ENCODE measurements at places on chromosomes 5 and 9.

GRCh38 chr5:83436276-83436675 is 35.3 kb upstream of the VCAN start:
- no peak for DNase-seq

- no peak for DNase-seq
Measured at GRCh38 chr9:456365-456764, 241.7 kb downstream of the DOCK8 start.

- DNase-seq, result no peak
Measured at GRCh38 chr9:127892831-127893230, 6.6 kb downstream of the ST6GALNAC6 start.

DNA sequence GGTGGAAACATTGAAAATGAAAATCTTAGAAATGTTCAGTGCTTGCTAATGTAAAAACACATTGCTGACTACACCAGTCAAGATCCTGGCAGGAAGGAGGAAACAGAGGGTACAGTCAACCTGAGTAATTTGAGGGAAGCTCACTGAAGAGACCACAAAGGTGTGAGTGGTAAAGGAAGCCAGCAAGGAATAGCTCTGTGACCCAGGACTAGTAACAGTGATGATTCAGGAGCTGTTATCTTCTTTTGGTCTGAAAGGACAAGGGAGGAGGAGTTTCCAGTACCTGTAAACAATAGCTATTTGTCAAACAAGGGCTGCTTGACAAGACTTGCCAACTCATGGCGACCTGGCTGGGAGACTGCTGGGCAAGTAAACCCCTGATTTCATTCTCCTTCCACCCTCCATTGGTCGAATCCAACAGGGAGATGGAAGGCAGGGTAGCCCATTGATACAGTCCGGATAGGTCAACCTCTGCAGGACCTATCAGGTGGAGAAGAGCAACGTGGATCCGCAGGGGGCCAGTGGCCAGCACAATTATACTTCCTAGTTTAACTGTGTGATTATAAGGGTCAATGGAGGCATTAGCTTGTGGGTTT is 68.1 kb downstream of the MAMDC2 start:
- no peak for DNase-seq

- no peak for DNase-seq
Measured at GRCh38 chr5:96588539-96588938, 73.6 kb upstream of the CAST start.

DNA sequence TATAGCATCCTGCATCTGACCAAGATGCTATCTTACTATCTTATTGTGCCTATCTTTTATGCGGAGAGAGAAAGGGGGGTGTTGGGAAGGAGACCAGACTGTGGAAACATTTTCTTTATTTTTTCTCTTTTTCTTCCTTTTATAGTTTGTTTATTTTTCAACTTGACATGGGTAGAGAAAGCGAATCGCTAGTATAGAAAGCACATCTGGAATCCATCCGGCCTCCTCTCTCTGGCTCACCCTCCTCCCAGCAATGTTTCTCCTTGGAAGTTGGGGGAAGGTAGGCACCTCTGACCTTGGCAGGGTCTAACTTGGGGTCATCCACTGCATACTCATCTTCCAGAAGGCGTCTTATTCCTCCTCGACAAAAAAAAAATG is 3.9 kb downstream of the S1PR3 start:
- DNase-seq, result no peak

GRCh38 chr5:40841068-40841805 is at the start of gene CARD6:
CARD6 (plus strand) TSS chr5:40841367; CDS start chr5:40841383, 16 bp downstream.
- DNase-seq, result no peak

DNA sequence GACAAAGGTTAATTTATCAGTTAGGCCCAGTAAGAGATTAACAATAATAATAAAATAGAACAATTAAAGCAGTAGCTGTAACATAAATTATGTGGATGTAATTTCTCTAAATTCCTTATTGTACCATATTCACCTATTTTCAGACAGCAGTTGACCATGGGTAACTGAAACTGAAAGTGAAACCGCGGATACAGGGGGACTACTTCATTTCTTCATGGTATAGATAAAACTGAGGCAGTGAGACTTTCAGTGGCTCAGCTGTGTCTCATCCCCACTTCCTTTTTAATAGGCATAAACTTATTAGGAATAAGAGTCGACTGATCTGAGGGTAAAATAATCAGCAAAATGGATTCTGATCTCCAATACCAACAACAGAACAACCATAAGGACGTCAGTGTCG is 174.0 kb upstream of the WWC1 start:
- no peak for DNase-seq

- DNase-seq, result no peak
Measured at GRCh38 chr9:121593066-121593465, 58.4 kb upstream of the DAB2IP start.

DNA sequence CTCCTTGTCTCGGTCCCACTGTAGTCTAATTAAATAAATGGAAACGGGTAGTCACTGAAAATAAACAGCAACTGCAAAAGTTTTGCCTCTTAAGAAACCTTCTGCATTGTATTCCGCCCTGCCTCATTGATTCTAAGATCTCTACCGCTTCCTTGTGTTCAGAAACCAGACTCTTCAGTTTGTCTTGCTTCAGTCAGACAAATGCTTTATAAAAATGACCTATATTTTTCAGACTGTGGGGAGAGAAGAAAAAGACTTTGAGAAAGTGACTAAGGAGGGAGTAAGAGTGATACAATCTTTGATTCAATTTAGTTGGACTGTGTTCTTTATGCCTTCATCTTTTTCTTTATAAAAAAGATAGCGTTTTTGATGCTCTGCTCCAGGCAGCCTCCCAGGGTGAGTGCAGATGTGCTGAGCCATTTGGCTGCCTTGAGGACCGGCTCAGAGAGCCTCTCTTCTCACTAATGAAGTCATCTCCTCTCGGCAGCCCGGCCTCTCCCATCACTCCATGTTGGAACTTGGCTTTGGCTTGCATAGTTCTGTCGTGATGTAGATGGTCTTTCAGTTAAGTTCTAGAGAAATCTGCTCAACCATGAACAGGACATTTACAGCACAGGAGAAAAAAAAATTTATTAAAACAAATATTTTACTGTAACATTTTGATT is 4.0 kb upstream of the VCAN start:
- DNase-seq, result no peak

GRCh38 chr9:88536951-88537760 is 2.2 kb downstream of the NXNL2 start:
- no peak for DNase-seq

GRCh38 chr9:97348871-97349270 is 41.4 kb downstream of the CCDC180 start:
- no peak for DNase-seq

DNA sequence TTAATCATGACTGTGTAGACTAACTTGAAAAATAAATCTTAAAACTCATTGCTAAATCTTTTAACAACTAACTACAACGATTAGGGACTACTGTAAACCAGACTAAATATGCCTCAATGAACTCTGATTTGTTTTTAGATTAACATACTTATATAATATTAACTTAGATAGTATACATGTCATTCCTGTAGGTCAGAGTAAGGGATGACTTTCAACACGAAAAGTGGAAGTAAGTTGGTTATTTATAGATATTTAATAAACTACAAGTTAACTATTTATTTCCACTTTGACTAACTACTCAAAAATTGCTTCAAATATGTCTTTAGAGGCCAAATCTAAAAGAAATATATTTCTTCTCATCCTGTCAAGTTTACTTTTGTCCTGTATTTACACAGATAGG is 795.6 kb downstream of the PTPRD start:
- no peak for DNase-seq

DNA sequence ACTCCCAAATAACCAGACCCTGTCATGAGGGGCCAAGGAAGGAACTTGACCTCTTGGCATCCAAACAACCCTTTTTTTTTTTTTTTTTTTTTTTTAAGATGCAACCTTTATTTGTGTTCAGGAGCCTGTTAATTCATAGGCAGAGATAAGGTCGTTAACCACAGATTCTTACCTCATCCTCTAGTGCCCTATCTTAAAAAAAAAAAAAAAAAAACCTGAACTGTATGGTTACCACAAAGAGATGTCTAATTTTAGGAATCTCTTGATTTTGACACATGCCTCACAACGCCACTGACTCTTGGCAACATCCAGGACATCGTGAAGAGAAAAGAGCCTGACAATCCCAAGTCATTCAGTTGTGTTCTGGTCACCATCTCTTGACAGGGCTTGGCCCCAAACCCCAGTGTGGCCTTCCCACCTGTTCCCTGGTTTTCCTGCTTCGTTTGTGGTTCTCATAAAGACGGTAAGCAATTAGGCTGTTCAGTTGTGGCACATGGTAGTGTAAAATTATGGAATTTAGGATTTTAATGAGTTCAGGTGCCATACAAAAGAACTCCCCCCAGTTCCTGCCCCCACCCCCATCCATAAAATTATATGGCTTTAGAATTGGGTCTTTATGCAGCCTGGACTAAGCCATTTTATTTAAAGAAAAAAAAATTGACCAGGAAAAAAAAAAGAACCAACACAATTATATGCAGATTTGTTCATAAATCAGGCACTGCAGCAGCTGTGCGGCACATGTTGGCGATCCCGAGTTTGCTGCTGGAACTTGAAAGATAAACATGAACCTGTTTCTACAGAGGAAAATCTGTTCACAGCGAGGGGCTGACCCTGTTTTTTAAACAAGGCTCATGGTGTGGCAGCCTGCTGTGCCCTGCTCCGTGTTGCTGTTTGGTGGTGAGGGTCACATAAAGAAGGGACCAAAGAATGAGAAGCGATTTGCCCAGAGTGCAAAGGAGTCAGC is 267.8 kb upstream of the CLINT1 start:
- no peak for DNase-seq

GRCh38 chr5:180915924-180916323 is 17.0 kb downstream of the BTNL8 start:
- no peak for DNase-seq

DNA sequence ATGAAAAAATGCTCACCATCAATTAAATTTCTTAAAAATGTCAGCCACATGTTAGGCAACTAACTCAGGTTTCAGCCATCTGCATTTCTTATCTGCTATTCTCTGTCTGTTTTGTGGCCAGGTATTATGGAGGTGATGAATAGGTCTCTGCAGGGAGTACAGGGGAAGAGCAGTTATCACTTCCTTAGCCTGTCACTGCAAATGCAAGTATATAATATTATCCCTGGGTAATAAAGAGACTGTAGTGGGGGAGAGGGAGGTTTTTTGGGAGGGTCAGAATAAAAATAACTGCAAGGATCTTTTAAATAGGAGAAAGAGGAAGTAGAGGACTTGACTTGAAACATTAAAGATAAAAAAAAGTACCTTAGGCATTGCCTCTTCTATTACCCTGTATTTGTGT is 49.6 kb upstream of the PTGER4 start:
- no peak for DNase-seq

GRCh38 chr5:12876541-12877298 is 972.5 kb upstream of the CTNND2 start:
- DNase-seq, result no peak

- no peak for DNase-seq
Measured at GRCh38 chr5:90902651-90903386, 344.2 kb downstream of the ADGRV1 start.

DNA sequence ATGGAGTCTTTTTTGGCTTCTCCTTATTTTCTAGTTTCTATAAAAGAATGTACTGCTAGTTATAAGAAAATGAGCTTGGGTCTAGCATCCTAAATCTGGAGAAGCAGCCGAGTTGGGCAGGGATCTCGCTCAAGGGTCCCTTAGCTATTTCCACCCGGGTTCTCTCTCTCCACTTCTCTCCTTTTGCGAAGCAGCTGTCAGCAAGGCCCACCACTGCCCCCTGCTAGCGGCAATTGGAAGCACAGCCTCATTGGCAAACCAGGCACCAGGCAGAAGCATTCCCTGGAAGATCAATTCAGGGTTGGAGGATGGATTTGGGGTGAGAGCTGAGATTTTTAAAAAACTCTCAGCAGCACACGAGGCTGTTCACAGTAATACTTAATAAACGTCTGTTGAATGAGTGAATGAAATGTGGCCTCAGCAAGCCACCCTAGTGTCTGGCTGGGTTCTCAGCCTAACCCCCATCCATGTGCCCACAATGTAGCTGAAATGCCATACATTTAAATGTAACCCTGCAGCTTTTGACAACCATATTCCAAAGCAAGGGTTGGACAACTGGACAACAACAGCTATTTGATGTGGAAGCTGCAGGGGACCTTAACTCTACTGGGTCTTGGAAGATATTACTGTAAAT is 34.6 kb upstream of the TNIP1 start:
- DNase-seq, result peak; percentile 58

DNA sequence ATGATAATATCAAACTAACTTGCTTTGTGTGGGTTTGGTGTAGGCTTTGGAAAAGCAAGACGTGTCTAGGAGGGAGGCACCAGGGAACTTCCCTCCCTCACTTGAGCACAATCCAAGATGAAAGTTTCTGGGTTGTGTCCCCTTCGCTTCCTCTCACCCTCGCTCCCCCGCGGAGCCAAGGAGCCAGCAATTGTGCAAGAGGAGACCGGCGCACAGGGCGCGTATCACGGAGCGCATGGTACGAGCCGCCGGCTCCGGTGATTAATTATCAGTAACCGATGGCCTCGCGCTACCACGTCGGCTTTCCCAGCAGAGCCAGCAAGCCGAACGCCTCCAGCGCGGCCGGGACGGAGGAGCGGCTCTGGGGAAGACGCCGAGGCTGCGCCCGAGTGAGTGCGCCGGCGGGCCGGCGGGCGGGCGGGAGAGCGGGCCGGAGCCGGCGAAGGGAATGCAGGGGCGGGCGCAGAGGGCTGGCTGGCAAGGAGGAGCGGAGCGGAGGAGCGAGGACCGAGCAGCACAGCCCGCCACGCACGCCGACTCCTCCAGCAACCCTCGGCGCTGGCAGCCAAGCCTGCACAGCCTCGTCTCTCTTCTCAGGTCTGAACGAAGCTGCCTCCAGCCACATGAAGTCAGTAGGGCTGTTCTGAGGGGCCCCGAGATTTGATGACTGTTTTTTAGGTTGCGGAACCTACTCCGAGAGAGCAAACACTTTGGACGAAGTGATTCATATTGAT is 143.6 kb downstream of the BNC2 start:
- DNase-seq, result no peak

DNA sequence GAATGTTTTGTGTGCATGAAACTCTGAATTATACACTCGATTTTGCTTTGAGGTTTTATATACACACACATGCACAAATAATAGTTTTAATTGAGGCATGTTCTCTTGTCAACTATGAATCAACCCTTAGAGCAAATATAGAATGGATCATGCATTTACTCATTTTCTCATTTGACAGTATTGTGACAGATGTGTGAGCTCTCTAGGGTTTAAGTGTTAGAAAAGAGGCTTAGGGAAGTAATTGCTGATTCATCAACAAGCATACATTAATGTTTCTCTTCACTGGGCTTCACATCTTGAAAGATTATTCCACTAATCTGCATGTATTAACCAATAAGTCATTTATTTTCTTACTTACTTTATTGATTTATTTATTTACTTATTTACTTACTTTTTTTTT is 1356.8 kb upstream of the ACO1 start:
- DNase-seq, result no peak

- DNase-seq, result no peak
Measured at GRCh38 chr5:86644843-86645242, 27.1 kb downstream of the COX7C start.
